Left lung (tissue), 14 donors: ENCODE measurements at places on chromosomes 1 and 21. TPM values are rescaled to one million over a fixed set of nuclear protein-coding genes. Genes with fewer than 3 reads are reported as not detected.

The SHE gene
- polyA plus RNA-seq = 25.3 TPM

The BROX gene
- 41.4 TPM for polyA plus RNA-seq

The FCAMR gene
- not detected for polyA plus RNA-seq

DNA sequence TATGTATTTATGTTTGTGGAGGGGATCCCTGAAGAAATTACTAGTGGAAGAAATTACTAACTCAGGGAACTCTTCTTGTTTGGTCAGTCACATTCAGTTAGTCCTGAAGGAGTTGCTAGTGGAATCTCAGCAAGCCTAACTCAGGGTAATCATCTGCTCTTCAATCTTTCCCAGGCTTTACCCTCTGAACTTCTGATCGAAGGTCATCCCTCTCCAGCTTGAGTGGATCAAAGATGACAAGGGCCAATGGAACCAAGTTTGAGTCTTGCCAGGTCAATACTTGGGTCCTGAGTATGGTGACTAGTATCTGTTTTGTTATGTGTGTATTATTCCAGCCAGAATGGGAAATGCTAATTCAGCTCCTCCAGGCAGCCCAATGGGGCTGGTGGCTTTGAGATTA lies 49.3 kb downstream of the CFH start:
- DNase-seq = no peak

- DNase-seq = no peak
These were observed 24.8 kb upstream of the USH2A start for GRCh38 chr1:216448011-216448510.

DNA sequence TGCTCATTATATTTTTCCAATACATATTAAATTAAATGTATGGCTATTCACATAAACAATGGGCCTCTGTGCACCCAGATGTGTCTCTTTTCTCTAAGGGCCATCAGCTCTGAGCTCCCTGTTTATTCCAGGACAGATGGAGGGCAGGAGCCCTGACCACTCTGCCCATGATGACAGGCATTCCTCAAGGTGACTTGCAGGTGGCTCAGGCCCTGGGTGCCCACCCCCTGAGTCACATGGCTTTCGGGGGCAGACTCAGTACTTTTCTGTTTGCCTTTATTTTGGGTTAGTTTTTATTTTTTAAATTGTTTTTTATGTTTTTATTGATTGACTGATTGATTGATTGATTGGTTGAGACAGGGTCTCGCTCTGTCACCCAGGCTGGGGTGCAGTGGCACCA lies 6.4 kb upstream of the LRP8 start:
- no peak for DNase-seq

DNA sequence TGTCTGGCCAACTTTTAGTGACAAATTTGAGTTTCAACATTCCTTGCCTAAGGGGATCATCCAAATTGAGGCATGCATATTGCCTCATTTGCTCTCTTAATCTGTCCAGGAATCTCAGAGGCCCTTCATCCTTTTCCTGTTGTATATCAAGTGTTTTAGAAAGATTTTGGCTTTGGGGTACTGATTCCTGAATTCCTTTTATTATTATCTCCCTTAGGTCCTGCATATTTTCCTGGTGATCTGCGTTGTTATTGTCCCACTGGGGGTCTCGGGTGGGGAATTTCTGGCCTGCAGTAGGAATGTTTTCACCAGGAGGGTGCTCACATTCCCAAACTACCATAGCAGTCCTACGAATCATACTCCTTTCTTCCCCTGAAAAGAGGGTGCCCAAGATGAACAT lies 4.4 kb upstream of the AADACL3 start:
- DNase-seq = no peak
